ENCODE measurements at places on chromosomes 3 and 15.
A peak's percentile ranks its signal among the peaks of the same experiment; 100 is the strongest.

DNA sequence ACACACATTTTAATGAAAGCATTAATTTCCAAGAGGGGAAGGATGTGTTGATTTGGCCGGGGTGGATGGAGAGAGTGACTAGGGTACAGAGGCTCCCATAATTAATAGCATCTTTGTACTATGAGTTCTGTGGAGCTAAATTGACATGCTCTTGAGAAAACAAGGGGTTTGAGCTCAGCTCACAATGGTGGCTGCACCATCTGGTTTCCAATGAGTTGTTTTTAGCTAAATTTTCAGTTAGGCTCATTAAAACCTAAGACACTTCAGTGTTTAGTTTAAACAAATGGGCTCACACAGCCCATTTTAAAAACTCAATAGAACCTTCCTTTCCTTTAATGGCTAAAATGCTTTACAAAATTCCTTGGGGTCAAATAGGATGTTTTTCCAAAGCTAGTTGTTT, 199.7 kb downstream of the TNIK start:
- DNase-seq = no peak

GRCh38 chr3:185362850-185363661, at the start of gene MAP3K13:
Gene MAP3K13 (plus strand): TSS chr3:185363136. CDS start chr3:185428582, 65,446 bp downstream.
- DNase-seq = peak; percentile 50

GRCh38 chr3:188964957-188965356, 206.8 kb upstream of the TPRG1 start:
- DNase-seq = no peak

GRCh38 chr3:43233062-43233461, 53.3 kb upstream of the SNRK start:
- DNase-seq = no peak

DNA sequence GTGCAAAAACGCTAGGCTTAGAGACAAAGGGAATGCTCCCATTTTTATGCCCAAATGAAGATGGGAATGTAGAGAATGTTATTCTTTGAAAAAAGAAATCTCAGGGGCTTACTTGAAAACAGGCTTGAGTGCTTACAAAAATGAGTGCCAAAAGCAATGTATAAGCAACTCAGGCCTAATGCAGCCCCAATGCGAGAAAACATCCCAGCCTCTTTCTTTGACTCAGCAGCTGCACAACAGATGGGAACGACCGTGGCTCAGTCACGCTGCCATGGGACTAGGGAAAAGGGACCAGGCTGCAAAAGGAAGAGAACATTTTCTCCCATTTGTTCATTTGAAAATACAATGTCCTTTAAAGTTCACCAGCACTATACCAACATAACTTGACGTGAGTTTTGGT, 246.4 kb upstream of the LRIG1 start:
- DNase-seq = no peak

DNA sequence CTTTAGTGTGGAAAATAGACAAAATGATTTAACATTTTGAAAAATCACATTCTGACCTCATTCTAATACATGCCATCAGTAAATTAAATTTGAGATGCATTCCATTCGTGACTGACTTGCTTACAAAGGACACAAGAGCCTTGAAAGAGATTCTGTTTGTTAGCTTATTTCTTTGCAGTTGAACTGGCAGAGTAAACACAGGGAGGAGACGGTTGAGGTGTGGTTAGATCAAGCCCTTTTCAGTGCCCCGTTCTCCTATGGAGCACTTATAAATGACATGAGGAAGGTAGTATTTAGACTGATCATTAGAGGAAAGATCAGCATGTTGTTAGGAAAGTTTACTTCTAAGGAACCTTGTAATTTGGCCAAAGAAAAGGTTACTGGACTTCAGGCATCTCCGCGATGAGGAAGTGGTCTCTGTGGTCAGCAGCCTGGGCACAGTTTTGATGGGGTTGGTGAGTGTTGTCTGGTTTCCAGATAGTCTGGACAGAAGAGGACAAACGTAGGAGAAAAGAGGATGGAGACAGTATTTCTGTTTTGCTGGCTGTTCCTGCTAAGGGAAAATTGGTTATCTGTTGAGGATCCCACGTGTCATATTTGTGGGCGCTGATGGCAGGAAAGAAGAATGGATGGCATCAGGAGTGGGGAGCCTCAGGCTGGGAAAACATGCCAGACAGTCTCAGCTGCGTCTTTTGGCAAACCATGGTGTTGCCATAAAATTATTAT, 328.9 kb upstream of the TBL1XR1 start:
- no peak for DNase-seq

GRCh38 chr15:40543082-40543481, 21.8 kb downstream of the CCDC32 start:
- no peak for DNase-seq

- DNase-seq = no peak
Observed at GRCh38 chr3:197960694-197961581, 921 bp downstream of the LMLN start.

DNA sequence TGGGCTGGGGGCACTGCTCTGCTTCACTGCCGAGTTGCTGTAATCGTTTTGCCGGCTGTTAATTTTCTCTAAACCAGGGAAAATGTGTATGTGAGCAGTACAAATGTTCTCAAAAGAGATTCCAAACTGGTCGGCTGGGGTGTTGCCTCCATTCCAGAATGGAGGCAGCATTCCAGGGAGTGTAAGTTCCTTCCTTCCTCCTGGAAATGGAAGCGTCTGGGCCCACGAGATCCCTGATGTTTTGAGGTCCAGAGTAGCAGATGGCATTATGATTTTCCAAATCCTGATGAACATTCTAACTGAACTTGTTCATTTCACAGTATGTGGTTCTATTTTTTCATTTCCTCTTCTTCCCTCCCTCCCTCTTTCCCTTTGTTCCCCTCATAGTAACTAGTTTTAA, 64.4 kb upstream of the SKOR1 start:
- DNase-seq = no peak

- DNase-seq = no peak
Observed at GRCh38 chr3:52733256-52733891, 27.5 kb downstream of the SPCS1 start.

DNA sequence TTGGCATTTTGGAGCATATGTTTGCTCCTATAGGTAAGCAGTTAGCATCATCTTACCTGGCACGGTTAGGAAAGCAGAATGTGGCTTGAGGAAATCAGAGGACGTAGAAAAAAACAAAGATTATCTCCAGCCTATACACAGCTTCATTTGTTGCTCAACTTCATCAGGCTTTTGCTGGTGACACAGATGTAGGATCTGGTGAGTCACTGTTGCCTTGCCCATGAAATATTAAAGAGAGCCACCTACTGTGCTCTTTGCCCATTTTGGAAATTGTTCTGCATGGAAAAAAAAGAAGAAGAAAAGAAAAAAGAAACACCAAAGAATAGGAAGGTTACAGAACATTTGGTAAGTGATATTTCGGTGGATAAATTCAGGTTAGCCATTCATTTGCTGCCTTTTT, 3.8 kb downstream of the IL1RAP start:
- no peak for DNase-seq

- DNase-seq = no peak
Observed at GRCh38 chr15:101429191-101429590, 60.3 kb downstream of the PCSK6 start.

DNA sequence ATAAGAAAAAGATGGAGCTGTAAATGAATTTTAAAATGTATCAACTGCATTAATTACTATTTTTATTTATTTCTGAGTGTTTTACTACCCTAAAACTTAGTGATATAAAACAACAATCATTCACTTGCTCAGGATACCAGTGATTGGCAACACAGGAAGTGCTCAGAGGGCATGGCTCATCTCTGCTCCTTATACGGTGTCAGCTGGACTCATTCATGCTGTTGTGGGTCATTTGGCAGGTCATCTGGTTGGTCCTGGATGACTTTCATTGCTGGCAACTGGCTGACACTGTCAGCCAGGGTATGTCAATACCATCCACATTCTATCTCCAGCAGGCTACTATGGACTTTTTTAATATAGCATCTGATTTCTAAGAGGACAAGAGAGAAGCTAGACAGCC, 689.6 kb upstream of the NECTIN3 start:
- no peak for DNase-seq

- DNase-seq = no peak
Observed at GRCh38 chr15:29134641-29135308, 134.8 kb downstream of the NSMCE3 start.

DNA sequence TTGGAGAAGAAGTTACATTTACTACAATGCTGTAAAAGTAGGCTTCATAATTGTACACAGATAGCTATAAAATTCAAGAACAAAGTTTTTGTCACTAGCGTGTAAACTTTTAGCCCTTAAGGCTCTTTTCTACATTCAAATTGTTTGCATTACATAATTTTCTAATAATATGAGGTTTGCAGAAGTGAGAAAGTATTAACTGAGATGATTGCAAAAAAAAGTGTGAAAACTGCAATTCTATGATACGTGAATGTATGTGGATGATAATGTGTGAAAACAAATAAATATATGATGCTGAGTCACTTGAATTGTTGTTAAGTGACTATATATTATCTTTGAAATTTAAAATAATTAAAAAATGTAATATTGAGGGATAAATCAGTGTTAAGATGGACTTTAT, 557.5 kb downstream of the NAALADL2 start:
- no peak for DNase-seq

- no peak for DNase-seq
Observed at GRCh38 chr3:14248849-14249523, 70.4 kb downstream of the LSM3 start.

GRCh38 chr15:77035999-77036471, 34.9 kb downstream of the TSPAN3 start:
- DNase-seq = no peak

GRCh38 chr3:128103136-128103676, 20.4 kb downstream of the RUVBL1 start:
- no peak for DNase-seq
